Pancreas (tissue), 10 donors: ENCODE measurements at places on chromosomes 6 and 20. TPM values are rescaled to one million over a fixed set of nuclear protein-coding genes. Genes with fewer than 3 reads are reported as not detected.

DNA sequence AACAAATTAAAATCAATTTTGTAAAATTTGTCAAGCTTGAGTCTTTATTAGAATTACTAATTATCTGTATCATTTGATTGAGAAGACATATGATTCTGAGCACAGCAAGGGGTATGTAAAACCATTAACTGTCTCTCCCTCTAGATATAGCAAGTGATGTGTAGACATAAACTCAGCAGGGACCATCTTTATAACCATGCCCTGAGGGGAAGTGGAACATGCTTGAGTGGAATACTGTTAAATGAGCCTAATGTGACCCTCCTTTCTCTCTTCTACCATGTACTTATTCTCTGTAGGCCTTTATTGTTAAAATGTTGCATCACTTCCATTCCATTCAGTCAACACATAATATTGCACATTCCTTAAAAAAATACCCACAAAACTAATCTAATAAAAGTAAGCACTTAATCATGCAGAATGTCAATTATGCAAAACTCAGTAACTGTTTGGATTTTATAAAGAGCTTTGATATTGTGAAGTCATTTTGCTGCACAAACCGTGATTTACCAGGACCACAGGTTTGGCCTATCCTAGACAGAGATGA, 896.6 kb upstream of the MANEA start:
- DNase-seq: no peak

DNA sequence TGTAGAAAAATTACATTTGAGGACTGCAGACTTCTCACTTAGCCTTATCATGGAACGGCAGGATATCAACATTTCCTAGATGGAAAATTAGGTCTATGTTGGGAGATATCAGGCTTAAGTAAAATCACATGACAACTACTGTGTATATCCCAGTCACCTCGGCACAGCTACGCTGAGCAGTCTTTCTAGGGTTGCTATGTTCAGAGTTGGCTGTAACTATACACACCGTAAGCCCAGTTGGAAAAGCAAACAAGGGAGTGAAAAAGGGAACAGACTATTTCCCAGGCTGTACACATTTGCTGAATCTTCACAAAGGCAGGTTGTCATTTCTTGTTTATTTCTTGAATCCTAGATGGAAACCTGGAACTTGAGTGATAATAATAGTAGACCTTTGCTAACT, 80.7 kb upstream of the PTPRK start:
- DNase-seq: no peak

DNA sequence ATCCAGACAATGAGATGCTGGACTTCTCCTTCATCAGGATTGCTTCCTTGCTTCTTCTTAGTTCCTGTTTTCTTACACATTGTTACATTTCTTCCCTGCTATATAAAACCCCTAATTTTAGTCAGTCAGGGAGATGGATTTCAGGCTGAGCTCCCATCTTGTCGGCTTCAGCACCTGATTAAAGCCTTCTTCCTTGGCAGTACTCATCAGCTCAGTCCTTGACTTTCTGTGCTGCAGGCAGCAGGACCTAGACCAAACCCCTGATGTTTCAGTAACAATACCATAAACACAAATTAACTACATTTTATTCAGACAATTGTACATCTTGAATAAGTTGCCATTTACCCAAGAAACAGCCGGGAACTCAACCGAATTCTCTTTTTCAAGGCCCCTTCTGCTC, 156.4 kb upstream of the RREB1 start:
- DNase-seq: no peak

DNA sequence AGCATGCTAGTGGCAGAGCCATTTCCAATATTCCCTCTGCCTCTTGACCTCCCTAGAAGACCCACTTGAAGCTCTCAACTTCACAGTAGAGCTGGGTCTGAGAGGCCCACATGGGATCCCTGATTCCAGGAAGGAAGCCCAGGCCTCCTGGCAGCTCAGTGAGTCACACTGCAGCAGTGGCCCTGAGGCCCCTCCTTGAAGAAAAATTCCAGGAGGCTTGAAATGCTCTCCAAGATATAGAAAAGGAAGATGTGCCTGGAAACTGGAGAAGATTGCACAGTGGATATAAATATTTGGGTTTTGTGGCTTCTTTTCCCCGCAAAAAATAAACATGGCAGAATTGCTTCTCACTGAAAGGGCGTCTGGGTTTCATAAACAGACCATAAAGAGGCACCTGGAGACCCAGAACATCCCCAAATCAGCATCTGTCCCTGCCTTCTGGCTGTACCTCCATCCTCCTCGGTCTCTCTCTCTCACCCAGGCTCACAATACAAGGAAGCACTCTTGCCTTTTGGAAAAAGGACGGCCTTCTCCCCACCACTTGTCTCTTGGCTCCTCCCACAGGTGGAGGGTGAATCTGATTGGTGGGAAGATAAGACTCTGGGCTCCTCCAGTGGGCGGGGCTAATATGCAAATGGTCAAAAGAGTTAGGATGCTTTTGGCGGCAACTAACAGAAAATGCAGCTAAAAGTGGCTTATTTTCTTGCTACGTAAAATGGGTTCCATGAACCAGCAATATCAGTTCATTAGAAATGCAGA, 200.0 kb upstream of the SULF2 start:
- no peak for DNase-seq

DNA sequence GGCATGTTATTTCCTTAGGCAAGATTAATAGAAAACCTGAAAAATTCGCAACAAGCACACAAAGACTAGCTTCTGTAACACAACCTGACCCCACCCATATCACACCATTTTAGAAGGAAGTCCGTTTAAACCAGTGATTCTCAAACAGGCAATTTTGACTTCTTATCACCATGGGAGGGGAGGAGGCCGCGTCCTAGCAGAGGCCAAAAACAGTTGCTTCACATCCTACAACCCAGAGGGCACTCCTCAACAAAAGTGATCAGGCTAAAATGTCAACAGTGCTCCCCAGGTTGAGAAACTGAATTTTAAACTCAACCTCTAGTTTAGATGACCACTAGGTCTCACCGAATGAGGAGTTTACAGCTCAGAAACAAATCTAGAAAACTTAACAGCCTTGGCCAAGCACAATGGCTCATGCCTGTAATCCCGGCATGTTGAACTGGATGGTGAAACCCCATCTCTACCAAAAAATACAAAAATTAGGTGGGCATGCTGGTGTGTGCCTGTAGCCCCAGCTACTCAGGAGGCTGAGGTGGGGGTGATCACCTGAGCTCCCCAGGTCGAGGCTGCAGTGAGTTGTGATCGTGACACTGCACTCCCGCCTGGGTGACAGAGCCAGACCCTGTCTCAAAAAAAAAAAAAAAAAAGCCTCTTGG, 3.4 kb downstream of the SNX5 start:
- no peak for DNase-seq

GRCh38 chr20:32972181-32973076, 31.8 kb downstream of the SUN5 start:
- DNase-seq: no peak

- no peak for DNase-seq
Measured at GRCh38 chr20:4671015-4671414, 50.7 kb upstream of the PRND start.

- DNase-seq: no peak
Measured at GRCh38 chr6:80550281-80550680, 443.8 kb downstream of the BCKDHB start.

DNA sequence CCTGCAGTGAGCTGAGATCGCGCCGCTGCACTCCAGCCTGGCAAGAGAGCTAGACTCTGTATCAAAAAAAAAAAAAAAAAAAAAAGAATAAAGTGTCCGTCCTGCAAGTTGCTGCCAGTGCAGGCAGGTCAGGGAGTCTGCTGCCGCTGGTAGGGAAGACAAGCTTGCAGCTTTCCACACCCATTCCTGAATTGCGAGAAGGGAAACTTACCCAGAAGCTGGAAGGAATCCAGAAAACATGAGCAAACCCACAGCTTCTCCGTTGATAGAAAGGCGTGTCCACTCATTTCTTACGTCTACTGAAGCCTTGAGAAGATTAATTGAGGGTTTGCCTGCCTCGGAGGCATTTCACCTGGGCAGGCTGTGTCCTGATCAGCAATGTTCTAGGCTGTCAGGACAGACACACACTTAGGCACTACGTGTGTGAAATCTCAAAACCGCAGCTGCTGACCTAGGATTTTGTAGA, 61.6 kb upstream of the DSP start:
- DNase-seq: peak; percentile 64

- no peak for DNase-seq
Measured at GRCh38 chr20:38874460-38875174, 51.6 kb upstream of the FAM83D start.

DNA sequence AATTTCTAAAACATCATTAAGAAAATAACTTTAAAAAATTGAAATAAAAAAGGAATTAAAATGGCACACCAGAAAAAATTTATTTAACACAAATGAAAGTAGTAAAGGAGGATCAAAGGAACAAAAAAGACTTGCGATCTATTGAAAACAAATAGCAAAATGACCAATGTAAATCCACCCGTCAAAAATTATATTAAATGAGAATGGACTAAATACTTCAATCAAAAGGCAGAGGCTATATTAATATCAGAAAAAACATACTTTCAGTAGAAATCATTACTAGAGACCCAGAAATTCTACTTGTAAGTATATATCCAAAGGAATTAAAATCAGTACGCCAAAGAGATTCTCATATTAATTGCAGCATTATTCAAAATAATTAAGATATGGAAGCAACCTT, 293.1 kb upstream of the SOX4 start:
- DNase-seq: no peak

GRCh38 chr6:106159531-106159940, 73.4 kb downstream of the PRDM1 start:
- no peak for DNase-seq

DNA sequence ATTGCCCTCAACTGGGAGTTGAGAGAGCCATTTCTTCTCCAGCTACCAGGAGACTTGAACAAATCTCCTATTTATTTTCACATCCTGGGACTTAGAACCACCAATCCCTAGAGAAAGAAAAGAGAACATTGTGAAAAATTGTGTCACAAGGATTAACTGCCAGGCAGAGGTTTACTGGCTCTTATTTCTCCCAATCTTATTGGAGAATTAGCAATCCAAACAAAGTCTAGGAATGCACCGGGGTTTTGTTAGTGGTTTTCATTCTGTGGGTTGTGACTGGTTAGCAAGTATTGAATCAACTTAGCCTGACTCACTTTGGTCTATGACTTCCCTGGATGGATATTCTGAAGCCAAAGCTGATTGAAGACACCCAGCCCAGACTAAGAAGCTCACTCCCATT, 21.2 kb upstream of the ENPP5 start:
- DNase-seq: no peak

DNA sequence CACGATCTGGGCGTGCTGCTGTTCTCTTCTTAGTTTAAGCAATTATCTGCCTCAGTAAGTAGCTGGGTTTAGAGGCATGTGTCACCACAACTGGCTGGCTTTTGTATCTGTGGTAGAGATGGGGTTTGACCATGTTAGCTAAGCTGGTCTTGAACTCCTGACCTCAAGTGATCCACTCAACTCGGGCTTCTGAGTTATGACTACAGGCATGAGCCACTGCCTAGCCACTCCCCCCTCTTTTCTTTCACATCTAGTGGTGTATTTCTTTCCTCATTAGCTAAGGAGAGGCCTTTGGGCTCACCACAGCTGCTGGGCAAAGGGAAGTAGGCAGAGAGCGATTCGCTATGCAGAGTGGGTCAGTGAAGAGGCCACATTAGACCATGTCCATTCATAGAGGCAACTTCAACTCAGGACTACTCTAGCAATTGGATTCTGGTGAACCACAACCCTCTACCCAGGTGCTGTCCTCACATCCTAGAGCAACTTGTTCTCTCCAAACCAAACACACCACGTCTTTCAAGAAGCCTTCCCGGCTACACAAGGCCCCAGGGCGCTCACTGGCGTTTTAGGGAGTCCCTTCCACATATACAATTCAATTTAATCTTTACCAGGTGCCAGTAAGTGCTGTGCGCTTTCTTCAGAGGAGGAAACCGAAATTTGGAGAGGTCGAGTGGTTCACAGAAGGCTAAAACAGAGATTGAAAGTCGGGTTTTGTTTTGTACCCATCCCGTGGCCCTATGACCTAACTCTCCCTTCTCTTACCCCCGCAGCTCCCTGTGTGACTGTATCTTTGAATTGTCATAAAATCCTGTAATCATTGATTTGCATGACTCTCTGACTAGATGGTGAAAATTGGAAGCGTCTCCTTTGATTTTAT, 26.5 kb upstream of the GFOD1 start:
- DNase-seq: no peak

DNA sequence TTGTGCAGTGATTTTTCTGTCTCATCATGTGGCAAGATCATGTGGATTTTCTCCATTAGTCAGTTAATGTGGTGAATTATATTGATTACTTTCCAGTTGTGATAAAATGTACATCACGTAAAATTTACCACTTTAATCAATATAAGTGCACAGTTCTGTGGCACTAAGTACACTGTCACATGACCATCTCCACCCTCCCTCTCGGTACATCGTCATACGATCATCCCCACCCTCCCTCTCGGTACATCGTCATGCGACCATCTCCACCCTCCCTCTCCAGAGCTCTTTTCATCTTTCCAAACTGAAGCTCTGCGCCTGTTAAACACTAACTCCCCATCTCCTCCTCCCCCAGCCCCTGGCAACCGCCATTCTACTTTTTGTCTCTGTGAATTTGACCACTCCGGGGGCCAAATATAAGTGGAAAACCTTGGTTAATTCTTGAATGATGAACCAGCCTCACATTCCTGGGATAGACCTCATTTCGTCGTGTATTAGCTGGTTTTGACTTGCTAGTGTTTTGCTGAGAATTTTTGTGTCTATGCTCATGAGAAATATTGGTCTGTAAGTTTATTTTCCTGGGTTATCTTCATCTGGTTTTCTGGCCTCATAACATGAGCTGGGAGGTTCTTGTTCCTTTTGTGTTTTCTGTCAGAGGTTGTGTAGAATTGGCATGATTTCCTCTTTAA, 10.8 kb downstream of the NTSR1 start:
- no peak for DNase-seq

PNRC1 gene
- total RNA-seq: 126 TPM

MCCD1 gene
- not detected for total RNA-seq

FGD2 gene
- total RNA-seq: 2.5 TPM

NRSN1 gene
- 0.12 TPM for total RNA-seq

HCRTR2 gene
- not detected for total RNA-seq

NR2E1 gene
- not detected for total RNA-seq

OR2B6 gene
- not detected for total RNA-seq

KPNA5 gene
- total RNA-seq: 4.8 TPM

HECA gene
- 7.1 TPM for total RNA-seq

EPB41L1 gene
- 31.1 TPM for total RNA-seq

RNF182 gene
- total RNA-seq: 0.46 TPM

OOEP gene
- not detected for total RNA-seq
